Caudate nucleus (tissue), 63 donors: ENCODE measurements at places on chromosomes 7 and 10.

GRCh38 chr7:69780379-69780778, 182.1 kb downstream of the AUTS2 start:
- DNase-seq: no peak

GRCh38 chr10:129534826-129535225, 67.8 kb downstream of the MGMT start:
- DNase-seq: no peak

DNA sequence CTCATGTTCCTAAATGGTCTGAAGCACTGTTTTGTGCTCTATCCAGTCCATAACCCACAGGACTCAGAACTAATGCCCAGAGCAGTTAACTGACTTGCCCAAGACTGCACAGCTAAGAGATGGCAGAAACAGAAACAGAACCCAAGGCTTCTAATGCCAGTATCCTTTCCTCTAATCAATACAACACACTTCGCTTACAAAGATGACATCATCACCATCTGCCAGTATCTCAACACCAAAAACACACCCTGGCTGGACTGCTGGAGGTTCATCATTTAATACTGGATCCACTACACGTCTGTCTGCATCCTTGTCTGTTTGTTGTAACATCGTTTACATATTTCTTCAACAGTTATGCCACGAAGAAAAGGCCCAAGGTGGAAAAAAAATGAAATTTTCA, 165.3 kb downstream of the SFMBT2 start:
- DNase-seq: no peak

- DNase-seq: no peak
These were observed 1.1 kb downstream of the VGF start for GRCh38 chr7:101164071-101164840.

GRCh38 chr7:100563809-100564400, 9.8 kb downstream of the SAP25 start:
- DNase-seq: peak; percentile 45

GRCh38 chr7:42495256-42495655, 258.2 kb upstream of the GLI3 start:
- no peak for DNase-seq

- no peak for DNase-seq
These were observed 544.9 kb upstream of the MGMT start for GRCh38 chr10:128922172-128922571.

- DNase-seq: no peak
These were observed 37.0 kb upstream of the LCOR start for GRCh38 chr10:96794836-96795733.

GRCh38 chr10:95121904-95122303, 52.6 kb upstream of the CYP2C8 start:
- no peak for DNase-seq

- DNase-seq: no peak
These were observed 77.7 kb downstream of the GRID1 start for GRCh38 chr10:86288695-86289576.

GRCh38 chr7:26951407-26951950, 87.1 kb upstream of the SKAP2 start:
- DNase-seq: no peak

DNA sequence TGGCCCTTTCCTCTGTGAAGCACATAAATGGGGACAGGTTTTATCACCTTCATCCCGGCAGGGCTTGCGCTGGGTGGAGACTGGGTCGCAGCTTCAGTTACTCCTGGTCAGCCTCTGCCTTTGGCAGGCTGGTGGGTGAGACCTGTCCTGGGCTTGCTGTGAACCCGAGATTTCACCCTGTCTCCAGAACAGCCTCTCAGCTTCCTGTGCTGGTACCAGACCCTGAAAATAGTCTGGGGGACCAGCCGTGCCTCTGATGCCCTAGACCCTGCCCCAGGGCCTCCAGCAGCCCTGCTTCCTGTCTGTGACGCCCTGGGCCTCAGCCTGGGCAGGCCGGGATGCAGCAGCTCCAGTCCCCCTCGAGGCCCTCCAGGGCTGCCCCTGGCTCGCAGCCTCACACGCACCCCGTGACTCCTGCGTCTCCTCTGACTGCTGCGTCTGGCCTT, 13.2 kb upstream of the PWWP2B start:
- no peak for DNase-seq

DNA sequence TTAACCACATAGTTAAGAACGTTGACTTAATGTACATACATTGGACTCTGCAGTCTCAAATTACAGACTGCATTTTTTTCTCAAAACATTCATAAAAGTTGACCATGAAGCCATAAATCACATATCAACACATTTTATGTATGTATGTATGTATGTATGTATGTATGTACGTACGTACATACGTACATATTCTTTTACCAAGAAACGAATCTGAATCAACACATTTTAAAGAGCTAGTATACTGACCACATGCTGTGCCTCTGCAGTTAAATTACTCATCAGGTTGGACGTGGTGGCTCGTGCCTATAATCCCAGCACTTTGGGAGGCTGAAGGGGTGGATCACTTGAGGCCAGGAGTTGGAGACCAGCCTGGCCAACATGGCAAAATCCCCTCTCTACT, 105.8 kb downstream of the GPR158 start:
- DNase-seq: no peak

DNA sequence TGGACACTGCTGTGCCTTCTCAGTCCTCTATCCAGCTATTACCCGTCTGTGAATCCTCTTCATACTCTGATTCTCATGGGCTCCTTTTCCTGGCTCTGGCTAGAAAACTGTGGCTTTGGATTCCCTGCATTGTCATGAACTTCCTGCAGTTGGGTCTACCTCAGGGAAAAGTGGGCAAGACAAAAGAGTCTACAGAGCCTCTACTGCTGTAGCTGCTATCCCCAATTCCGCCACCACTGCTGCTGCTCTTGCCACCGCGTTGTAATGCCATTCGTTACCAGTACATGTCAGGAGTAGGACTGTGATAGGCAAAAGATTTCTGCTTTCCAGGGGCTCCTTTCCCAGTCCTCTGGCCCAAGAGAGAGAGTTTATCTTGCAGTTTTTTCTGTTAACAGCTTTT, 23.9 kb upstream of the PPP1R17 start:
- no peak for DNase-seq

DNA sequence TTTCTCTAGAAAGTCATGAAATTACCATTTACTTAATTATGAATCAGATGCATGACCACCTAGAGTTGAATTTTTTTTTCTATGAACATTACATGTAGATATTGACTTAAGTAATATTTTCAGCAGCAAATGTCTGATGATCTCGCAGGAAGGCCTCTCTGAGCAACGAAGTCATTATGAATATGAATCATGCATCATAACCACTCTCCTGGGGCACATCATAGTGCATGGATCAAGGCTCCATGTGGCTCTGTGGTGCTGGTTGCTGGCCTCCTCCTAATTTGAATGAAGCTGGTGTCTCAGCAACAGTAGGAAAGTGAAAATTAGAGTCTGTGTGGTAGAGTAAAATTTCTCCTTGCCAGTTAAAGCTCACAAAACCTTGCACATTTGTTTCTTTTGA, 121.4 kb upstream of the INHBA start:
- DNase-seq: no peak

DNA sequence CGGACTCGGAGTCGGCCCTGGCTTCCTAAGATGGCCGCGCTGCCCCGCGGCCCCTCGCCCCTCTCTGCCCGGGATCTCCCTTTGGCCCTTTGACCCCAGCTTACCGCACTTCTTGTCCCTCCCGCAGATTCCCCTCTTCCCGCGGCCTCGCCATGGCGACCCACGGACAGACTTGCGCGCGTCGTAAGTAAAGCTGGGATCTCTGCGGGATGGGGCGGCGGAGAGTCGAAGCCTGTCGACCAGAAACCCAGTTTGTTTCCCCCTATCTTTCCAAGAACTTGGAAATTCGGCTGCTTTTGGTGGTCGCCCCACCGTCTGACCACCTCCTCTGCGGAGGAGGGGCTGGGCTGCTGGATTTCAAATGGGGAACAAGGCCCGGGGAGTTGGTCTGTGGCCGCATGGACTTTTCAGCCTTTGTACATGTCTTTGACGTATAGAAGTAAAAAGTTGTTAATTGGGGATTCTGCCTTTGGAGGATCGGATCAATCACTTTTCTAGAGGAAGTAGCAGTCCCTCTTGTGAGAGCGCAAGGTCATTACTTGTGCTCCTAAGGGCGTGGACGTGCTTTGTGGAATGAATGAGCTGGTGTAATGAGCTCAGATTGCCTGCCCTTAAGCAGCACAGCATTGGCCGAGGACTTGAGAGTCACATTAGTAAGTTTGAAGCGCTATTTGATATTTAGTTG, 553 bp downstream of the VDAC2 start:
- DNase-seq: no peak

DNA sequence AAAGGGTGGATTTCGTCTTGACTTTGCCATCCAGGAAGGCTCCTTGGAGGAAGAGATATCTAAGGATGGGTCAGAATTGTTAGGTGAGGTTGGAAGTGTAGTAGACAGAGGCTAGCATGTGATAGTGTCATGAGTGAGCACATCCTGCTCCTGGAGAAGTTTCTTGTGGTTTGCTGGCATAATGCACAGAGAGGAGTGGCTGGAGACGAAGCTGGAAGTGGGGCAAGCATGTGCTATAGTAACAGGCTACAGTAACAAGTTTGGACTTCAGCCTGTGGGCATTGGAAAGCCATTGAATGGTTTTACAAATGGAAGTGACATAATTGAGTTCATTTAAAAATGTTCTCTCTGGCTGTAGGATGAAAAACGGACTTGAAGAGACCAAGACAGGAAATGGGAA, 175.6 kb upstream of the VWC2 start:
- DNase-seq: no peak

DNA sequence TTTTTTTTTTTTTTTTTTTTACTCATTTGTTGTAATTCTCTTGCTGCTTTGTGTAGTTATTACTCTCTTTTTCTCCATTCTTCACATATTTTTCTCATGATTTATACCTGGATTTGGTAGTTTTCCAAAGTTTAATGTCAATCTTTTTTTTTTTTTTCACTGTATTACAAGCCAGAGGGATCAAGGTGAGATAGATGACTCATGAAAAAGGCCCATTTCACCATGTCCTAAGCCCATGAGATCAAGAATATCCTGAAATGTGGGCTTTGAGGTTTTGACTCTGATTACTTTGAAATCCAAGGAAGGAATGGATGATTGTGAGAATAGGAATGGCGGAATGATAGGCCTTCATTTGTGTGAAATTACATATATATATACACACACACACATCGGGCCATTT, 31.1 kb downstream of the TAX1BP1 start:
- no peak for DNase-seq

GRCh38 chr7:2936301-2936700, 92.2 kb upstream of the GNA12 start:
- DNase-seq: no peak

DNA sequence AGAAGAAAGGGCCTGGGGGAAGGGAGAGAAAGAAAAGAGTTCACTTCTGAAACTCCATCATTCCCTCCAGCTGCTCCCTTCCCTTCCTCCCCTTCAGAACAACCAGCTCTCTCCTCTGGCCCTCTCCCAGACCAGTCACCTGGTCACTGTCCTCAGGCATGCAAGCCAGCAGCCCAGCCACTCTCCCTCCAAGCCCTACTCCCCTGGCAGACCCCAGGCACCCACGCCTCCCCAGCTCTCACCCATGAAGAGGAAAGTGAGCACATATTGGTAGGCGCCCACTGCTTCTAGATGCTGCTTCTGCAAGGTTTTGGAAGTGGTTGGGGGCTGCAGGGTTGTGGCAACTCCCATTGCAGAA, 353 bp downstream of the MOGAT3 start:
- no peak for DNase-seq

DNA sequence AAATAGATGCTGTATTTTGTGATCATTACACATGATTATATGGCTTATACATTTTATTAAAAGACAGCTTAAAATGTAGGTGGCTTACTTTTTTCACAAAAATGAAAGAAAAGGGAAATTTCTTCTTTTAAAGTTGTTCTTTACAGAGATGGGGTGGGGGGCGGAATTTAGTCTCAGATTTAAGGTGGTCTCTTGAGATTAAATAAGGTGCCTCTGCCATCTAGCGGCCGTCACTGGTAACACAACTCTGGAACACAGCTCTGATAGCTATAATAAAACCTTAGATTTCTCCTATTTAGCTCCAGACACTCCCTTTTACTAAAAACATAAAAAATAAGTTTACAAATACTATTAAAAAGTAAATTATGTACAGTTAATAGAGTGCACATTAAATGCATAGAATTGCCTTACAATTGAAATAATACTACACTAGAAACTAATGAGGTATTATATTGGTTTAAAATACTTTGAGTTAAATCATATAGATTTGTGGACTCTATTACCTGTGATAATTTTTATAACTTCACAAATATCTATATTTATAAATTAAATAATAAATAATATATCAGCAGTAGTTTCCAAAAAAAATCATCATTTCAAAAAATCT, 210.9 kb downstream of the DGKB start:
- DNase-seq: peak; percentile 15

DNA sequence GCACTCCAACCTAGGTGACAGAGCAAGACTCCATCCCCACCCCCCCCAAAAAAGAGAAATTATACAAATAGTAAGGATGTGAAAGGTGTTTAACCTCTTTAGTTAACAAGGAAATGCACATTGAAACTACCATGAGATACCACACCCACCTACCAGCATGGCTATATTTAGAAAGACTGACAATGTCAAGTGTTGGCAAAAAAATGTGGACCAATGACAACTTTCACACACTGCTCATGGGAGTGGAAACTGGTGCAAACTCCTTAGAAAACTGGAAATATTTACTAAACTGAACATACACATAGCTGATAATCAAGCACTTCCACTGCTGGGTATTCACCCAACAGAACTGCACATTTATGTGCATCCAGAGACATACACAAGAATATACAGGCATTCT, 23.3 kb upstream of the NRF1 start:
- no peak for DNase-seq

DNA sequence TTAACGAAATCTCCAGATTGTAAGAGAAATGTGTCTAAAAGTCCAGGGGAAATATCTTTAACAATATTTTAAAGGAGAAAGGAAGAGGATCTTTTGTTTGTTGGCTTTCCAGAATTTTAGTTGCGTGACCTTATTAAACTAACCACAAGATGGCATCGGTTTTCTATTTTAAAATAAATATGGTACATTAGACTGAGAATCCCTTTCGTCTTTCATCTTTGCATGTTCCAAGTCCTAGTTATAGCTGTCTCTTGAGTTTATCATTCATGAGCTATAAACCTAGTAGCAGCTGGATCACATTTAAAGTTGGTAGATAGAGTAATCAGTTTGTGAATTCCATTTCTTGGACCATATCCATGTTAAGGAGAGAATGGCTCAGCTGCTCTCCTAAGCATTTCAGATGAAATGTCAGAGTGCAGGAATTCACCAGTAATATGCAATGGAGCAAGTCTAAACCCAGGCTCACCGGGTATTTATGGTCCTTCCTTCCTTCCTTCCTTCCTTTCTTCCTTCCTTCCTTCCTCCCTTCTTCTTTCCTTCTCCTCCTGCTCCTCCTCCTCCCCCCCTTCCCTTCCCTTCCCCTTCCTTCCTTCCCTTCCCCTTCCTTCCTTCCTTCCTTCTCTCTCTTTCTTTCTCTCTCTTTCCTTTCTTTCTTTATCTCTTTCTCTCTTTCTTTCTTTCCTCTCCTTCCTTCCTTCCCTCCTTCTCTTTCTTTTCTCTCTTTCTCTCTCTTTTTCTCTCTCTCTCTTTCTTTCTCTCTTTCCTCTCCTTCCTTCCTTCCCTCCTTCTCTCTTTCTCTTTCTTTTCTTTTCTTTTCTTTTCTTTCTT, 57.8 kb upstream of the RAB18 start:
- DNase-seq: no peak
